ENCODE measurements at places on chromosomes 4 and X. TPM values are rescaled to one million over a fixed set of nuclear protein-coding genes. Genes with fewer than 3 reads are reported as not detected.

IL3RA gene
- total RNA-seq = not detected

GLUD2 gene
- total RNA-seq = 2.5 TPM

GRCh38 chrX:108177351-108178142, 86.0 kb downstream of the ATG4A start:
- DNase-seq = no peak

DNA sequence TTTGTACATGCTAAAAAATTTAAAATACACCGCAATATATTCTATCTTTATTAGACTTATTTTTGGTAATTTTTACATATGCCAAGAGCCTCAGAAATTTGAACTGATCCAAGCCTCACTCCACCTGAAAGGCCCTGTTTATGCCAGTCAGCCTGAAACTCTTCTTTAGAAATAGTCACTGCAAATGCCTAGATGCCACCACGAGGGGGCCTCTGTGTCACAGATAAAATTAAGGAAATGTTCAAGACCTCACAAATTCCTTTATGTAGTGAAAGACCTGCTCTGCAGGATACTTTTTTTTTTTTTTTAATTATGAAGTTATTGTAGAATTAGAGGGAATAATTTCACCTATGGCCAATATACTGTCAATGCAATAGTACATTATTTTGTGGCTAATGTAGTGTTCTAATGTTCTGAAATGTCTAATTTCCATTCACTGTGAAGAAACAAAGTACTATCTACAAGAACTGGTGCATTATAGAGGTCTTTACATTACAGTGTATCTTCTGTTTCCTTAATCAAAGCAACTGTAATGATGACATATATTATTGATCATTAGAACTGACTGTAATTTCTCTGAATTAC, 69.8 kb downstream of the DTHD1 start:
- peak; percentile 44 for DNase-seq

DNA sequence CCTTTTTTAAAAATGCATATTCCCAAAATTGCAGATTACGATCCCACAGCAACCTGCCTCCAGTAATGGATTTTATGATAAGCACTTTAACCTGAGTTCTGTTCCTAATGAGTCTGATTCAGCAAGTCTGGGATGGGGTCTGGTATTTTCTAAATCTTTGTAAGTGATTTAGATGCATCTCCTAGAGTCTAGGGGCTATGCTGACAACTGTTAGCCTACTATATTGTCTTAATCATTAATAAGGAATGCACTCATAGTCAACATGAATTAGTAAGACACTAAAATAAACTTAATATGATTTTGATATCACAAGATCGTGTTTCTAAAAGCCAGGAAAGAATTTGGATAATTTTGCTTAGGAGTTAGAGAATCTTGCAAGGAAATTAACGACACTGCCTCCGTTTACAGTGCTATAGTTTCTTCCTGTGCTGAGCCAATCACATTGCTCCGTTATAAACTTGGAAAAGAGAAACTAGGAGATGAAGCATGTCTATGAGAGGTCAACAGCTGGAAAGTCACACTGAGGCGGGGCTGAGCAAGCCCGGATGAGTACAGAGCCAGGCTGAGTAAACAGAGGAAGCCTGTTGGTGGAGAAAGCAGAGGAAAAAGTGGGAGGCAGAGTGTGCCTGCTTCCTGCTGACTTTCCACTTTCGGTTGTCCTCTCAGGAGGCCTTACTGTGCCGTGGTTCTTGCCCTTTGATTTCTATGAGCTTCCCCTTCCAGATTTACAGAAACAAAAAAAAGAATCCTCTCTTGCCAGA, 5.4 kb downstream of the SCARB2 start:
- DNase-seq = peak; percentile 57
